NB4 (cell line): ENCODE measurements at places on chromosomes 6 and 20.

- DNase-seq, result no peak
Measured at GRCh38 chr6:161459008-161459615, 185.3 kb upstream of the AGPAT4 start.

GRCh38 chr6:13918686-13919250 is 6.0 kb upstream of the RNF182 start:
- DNase-seq, result no peak

DNA sequence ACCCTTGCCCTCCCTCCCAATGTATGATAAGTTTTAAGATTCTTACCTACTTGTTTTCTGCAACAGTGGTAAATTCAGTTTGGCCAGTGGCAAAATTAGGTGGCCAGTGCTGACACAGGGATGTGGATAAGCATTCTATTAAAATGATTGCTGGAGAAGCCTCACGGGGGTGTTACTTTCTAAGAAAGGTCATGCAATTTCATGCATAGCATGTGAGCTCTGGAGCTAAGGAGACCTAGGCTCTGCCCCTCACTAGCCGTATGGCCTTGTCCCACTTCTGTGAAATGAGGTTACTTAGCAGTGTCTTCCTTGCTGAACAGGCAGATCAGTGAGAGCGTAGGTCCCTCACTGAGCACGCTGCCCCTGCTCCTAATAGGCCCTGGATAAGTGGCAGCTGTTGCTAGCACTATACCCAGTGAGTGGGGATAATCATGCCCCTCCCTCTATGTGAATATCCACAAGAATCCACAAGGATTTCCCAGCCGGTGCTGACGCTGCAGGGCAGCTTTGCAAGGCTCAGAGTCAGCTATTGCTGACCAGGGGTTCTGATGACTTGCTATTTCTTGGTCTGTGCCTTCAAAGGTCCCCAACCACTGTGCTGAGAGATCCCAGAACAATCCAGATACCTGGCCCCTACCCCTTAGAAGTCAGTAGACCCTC is 86.5 kb upstream of the MRPS10 start:
- no peak for DNase-seq

GRCh38 chr6:89375427-89376267 is 23.1 kb upstream of the UBE2J1 start:
- DNase-seq, result peak; percentile 92

DNA sequence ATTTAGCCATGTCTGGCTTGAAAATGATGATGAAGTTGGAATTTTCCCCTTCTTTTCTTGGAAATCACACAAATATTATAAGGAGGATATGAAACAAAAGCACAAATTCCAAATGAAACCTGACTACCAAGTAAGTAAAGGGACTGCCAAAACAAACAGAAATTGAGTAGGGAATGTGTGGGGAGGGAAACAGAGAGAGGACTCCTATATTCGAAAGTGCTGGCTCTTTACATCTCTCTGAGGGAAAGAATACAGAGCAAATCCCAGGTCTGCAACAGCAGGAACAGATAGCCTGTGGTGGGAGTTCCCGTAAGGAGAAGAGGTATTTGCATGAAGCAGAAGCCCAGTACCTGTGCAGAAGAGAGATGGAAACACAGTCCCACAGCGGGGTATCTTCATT is 583.7 kb downstream of the EPM2A start:
- no peak for DNase-seq

DNA sequence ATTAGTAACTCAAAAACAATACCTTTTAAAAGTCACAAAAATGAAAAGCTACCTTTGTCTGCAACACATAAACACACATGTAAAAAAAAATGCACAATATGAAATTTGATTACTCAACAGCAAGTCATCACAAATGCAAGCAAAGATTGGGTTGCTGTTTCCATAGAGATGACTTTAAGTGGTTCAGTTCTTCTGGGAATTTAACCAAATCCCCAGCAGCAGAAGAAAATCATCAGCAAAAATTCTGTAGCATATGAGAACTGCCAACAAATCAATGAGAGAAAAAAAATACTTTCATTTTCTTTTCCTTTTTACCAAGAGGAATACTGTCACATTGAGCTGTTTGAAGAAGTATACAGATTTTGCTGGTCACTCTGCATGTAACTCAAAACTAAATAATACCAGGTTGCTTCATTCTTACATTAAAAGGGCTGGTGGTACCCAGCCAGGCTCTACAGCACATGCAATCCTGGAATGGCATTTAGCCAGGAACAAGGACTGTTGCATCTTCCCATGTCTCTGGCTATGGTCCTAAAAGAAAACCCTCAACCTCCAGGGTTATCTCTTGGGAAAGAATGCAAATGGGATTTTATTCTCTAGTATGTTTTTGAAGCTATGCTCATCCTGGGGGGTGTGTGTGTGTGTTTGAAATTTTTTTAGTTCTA is 158.3 kb downstream of the OPRM1 start:
- no peak for DNase-seq

- peak; percentile 100 for DNase-seq
Measured at GRCh38 chr6:14596410-14596809, 478.8 kb downstream of the CD83 start.

- no peak for DNase-seq
Measured at GRCh38 chr6:81777586-81778268, 25.2 kb upstream of the TENT5A start.

GRCh38 chr6:141326925-141327324 is 805.8 kb upstream of the GJE1 start:
- no peak for DNase-seq

DNA sequence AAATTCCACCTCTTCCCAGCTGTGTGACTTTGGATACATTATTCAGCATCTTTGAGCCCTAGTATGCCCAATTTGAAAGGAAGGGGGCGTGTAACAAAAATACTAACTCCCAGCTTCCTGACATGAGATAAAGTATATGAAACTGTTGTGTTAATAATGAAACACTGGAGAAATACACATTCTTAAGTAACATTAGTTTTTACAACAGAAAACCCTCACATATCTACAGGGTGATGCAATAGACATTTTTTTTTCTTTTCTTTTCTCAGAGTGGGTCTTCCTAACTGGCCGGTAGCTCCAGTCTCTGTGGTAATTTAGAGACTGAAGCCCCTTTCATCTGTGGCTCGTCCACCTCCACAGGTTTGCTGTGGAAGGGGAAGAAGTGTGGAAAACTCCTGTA is 79.5 kb downstream of the CD83 start:
- no peak for DNase-seq

DNA sequence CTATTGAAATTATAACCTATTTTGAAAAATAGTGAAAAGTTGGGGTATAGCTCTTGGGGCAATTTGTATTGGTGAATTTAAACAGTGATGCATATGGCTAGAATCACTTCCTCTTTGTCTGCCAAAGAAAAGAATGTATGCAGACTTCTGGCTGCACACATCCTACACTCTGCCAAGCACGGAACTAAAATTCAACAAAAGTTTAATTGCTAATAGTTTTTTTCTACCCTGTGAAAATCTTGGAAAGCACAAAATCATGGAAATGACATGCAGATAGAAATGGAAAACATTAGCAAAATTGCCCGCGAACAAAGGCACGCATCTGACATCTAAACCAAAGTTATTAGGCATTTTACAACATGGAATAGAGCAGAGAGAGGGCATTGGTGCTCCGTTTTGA is 106.4 kb upstream of the PDE10A start:
- no peak for DNase-seq

DNA sequence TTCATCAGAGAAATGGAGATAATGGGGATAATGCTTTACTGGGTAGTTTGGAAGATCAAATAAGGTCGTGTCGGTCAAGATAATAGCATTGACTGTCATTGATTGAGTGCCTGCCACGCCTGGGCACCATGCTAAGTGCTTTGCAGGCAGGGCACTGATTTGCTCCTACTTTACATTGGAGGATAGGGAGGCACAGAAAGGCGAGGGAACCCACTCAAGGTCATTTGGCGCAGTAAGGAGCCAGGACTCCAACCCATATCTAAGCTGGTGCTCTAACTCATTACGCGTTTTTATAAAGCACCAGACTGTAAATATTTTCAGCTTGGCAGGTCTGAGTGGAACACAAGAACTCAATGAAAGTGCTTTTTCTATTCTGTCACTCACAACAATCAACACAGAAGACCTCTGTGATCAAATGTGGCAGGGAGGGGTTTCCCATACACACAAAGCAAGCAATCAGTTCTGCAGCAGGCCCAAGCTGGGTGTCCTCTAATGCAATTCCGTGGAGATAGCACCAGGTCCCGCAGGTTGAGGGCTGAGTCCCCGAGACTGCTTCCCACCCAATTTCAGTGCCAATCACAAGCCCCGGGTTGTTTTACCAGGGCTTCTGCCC is 373.6 kb downstream of the CDH26 start:
- DNase-seq, result no peak

GRCh38 chr6:67131827-67132226 is 1424.8 kb upstream of the EYS start:
- no peak for DNase-seq

DNA sequence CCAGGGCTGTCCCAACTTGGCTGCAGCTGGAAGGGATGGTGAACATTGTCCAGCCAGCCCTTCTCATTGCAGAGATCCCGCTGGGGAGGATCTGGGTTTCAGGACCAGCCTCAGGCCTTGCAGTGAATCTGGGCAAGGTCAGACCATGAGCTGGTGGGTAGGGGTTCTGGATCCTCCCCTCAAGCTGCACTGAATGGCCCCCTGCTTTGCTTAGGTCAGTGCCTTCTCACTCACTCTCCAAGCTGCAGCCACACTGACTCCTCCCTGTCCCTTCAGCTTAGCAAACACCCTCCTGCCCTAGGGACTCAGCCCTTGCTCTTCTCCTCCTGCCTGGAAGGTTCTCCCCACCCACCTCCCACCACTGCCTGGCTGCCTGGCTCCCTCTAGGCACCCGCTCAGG is 95.3 kb upstream of the KCNG1 start:
- DNase-seq, result no peak

- peak; percentile 37 for DNase-seq
Measured at GRCh38 chr20:33076662-33077372, 2.6 kb upstream of the BPIFB4 start.

DNA sequence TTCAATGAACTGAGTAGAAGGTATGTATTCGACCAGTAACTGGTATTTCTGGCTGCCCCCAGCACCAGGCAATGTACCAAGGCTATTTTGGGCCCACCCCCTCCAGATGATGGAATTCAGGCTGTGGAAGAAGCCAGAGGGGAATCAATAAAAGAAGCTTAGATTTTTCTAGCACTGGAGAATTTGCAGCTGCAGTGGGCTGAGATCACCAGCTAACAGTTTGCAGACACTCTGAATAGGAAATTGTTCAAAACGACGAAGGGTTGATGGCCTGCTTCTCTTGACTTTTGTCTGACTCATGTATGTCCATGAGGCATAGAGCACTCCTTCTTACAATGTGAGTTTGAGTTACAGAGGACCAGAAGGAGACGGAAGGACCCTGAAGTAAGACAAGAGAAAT is 32.4 kb upstream of the FBXO9 start:
- DNase-seq, result no peak

DNA sequence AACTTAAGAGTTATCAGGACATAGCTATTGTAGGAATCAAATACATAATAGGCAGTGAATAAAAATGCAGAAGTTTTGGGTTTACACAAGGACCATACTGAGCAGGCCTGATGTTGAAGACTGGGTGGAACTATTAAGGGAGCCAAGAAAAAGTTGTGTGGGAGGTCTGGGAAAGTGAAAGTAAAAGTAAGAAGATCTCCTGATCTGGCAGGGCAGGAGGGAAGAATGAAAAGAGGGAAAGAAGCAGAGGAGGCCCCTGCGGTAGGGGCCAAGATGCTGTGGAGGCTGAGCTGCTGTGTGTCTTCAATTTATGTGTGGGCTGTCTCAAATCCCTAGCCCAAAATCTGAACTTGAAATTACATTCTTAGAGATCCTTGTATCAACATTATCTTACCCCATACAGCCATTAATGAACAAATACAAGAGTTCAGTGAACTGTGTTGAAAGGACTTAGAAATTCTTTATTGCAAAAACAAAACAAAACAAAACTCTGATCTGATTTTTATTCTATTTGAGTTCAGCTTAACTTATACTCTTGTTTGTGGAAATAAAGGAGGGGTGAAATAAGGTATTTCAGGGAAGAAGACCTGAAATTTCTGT is 1183.8 kb downstream of the HACE1 start:
- peak; percentile 13 for DNase-seq

- DNase-seq, result peak; percentile 61
Measured at GRCh38 chr20:53917145-53918019, 153.0 kb downstream of the BCAS1 start.

- no peak for DNase-seq
Measured at GRCh38 chr6:125101631-125102030, 51.9 kb upstream of the TPD52L1 start.

DNA sequence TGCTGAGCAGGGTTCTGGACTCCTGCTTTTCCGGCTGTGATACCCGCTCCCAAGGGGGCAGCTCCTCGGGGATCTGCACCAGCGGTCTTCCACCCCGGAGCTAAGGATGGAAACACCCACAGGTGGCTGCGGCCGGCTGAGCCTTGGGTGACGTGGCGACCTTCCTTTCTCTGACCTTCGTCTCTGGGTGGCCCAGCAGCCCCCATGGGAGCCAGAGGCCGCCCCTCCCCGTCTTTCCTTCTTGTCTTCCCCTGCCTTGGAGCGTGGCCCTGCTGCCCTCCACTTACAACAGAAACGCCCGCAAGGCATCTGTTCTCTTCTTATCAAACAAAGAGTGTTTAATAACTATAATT is 405.7 kb downstream of the TAF4 start:
- no peak for DNase-seq

DNA sequence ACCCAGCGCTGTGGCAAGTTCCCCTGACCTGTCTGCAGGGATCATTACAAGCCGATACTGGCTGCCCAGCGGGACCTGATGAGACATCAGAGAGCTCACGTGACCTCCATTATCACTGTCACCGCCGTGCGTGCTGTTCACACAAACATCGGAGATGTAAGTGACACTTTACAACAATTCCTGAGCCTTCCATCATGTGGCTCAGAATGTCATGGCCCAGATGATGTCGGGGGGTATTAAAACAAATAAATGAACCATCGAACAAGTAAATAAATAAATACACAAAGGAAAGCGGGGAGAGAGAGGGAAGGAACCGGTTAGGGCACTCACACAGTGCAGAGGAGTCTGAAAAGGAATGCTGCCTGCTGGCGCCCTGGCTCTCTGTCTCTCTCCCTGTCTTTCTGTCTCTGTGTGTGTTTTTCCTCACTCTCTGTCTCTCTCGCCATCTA is 195.1 kb downstream of the BMP7 start:
- DNase-seq, result no peak
